GM18507 (cell line): ENCODE measurements at places on chromosomes 5 and 9.

DNA sequence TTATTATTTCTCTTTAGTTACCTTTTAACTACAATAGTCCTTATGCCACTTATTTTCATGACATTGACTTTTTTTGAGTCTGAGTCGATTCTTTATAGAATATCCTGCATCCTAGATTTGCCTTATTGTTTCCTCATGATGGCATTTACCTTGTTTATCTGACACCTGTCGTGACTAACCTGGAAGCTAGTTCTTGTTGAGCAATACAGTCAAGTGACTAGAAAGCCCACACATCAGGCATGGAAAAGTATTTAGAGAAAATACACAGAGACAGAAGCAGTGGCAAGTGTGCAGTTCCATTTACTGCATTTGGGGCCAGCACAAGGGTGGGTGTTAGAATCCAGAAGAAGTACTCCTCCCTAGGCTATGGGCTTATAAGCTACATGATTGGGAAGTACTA lies 97.8 kb downstream of the ERMP1 start:
- no peak for DNase-seq

GRCh38 chr5:170740551-170741205 lies 42.8 kb upstream of the GABRP start:
- DNase-seq: no peak

GRCh38 chr5:142612494-142613270 lies 73.2 kb downstream of the FGF1 start:
- DNase-seq: no peak

DNA sequence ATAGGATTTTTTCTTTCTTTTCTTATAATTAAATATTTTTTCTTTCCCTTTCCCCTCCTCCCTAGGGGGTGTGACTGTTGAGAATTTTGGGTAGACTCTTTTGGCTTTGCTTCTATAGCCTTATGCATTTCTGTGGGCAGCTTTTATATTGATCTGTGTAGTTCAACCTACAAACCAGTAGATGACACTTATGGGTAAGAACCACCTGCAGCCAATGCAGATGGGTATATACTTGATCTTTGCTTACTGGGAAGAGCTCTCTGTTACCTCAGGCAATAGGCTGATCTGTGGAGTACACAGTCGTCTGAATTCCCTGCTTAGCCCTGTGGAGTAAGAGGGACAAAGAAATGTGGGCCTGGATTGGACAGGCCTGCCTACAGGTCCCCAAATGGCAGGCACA lies 102.7 kb upstream of the STARD4 start:
- DNase-seq: no peak

DNA sequence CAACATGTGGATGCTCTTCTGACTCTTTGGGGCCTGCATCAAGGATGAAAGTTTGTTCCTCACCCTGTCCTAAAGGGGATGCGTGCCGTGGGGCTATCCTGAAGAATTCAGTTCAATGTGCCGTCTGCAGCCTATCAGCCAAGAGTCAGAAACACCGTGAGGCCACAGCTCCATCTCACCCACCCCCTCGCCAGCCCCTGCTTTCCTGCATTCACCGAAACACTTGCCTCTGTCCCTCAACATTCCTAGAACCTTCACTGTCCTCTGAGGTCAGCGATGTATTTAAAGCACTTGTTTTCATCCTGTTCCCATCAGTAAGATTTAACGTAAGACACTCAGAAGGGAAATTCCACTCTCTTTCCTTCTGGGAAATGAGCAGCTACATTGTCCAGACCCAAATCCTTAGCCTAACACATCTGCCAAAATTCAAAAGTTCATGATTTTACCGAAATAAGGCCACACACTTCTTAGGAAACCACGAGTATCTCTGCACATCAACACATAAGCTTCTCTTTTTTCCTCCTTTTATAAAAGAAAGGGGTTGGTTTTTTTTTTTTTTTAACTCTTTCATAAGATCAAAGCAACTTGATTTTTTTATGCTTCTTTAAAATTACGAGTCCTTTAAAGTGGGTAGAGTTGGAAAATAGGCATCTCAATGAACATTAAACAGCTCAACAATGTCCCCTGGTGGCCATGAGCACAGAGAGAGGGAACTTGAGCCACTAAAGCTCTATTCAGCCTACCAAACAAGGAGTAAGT lies 100.7 kb downstream of the SUSD1 start:
- no peak for DNase-seq

- no peak for DNase-seq
These were observed 1.5 kb downstream of the AFF4 start for GRCh38 chr5:132961887-132962286.

DNA sequence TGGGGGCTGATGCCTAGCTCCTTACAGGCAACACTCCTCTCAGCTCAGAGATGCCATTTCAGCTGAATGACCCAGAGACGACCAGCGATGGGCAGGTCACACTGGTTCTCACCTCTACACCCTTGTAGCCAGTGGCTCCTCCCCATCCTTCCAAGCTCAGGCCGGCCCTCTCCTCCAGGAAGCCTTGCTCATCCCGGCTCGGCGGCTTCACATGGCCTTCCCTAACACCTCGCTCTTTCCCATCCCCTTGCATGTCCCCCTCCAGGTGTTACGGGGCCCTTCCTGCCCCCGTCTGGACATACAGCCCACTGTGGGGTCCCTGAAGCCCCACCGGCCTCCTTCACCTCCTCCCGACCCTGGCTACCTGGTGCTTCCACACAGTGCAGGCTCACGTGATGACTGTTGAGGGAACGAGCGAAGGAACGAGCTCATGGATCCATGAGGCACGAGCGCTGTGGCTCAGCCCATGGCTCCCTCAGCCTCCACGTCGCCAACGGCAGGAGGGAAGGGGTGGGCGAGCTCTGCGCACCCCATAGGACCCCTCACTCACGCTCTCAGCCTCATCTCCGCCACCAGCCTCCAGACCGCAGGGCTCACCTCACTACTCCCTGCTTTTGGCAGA lies 45.7 kb downstream of the SARDH start:
- no peak for DNase-seq

GRCh38 chr5:180208435-180209081 lies 453 bp downstream of the RASGEF1C start:
- DNase-seq: no peak

DNA sequence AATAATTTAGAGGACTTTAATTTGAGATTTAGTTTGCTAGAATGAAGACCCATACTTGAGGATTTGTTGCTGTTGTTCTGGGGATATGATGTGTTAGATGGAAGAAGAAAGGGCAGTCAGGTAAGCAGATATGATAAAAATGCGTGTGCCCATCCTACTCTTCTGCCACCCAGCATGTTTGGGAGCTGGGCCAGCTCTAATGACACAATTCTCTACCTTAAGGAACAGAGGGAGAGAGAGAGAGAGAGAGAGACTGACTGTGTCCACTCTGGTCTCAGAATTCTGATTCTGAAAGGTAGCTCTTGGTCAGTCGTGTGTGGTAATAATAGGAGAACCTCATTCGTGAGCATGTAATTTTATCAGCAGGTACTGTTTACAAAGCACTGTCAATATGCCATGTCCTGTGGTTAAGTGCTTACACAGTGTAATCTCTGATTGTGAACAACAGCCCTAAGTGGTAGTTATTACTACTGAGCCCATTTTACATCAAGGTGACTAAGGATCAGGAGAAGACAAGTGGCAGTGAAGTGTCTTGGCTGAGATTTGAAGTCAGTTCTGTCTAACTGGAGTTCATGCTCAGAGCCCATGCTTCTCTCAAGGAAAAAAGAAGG lies 307.4 kb upstream of the SEMA6A start:
- no peak for DNase-seq

GRCh38 chr5:3202570-3202969 lies 393.1 kb upstream of the IRX1 start:
- DNase-seq: no peak

DNA sequence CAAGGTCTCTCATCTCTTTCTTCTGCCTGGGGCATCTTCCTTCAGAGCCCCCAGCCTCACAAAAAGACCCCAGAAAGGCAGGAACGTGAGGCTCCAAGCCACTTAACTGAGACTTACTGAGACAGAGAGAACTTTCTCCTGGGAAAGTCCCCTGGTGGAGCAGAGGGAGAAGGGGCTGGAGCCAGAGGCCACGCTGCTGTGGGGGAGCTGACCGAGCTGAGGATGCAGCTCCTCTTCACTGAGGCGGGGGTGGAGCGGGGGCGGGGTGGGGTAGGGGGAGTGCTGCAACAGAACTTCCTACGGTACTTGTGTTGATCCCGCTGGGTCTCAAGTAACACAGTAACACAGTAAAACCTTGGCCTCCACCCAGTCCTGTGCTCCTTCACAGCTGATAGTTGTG lies 204.0 kb downstream of the FSTL4 start:
- no peak for DNase-seq

DNA sequence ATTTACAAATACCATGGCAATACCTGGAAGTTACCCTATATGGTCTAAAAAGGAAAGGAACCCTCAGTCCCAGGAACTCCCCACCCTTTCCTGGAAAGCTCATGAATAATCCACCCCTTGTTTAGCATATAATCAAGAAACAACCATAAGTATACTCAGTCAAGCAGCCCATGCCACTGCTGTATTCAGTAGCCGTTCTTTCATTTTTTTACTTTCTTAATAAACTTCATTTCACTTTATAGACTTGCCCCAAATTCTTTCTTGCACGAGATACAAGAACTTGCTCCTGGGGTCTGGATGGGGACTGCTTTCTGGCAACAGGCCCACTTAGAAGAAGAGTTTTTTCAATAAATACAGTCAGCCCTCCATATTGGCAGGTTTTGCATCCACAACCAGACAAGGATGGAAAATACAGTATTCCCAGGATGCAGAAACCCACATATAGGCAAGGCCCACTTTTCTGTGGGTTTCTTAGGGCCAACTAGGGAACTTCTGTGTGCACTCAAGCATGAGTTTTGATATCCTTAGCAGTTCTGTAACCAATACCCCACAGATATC lies 2.8 kb upstream of the TBCA start:
- DNase-seq: no peak
